Activated naive CD8-positive, alpha-beta T cell treated with anti-CD3 and anti-CD28 coated beads, Interleukin-2, amount 50 U/mL, for 24 hours (primary cell): ENCODE measurements at places on chromosomes 4 and X.

DNA sequence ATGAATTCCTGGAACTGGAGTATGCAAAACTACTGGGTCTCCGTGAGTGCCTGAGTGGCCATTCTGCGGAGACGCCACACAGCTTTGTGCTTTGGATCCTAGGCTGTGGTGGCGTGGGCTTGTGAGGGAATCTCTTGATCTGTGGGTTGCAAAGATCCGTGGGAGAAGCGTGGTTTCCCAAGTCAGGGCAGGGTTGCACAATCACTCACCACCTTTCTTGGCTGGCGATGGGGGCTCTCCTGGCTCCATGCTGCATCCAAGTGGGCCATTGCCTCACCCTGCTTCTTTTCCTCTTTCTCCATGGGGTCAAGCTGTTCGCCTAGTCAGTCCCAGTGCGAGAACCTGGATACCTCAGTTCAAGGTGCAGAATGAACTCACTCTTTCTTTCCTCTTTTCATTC, 62.5 kb downstream of the SLAIN2 start:
- DNase-seq, result peak; percentile 2

- DNase-seq, result no peak
These were observed 49.2 kb downstream of the PJA1 start for GRCh38 chrX:69116077-69116476.

- DNase-seq, result no peak
These were observed 35.7 kb downstream of the SHROOM4 start for GRCh38 chrX:50778272-50778671.

- no peak for DNase-seq
These were observed 18.5 kb downstream of the CC2D2A start for GRCh38 chr4:15488136-15488535.

DNA sequence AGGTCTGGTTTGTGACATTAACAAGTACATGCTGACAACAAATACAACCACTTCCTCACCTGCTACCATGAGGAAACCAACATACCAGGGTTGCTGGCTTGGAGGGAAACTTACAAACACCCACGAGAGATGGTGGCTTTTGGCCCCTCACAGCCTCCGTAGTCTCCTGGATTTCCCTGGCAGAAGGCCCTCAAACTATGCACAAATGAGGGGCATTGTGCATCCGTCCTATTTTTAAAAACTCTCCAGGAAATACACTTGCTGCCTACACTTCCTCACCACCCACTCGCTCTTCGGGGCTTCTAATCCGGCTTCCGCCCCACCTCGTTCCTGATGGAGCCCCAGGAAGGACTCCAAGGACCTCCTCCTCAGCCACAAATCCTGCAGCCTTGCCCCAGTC, 355.0 kb upstream of the GATB start:
- DNase-seq, result peak; percentile 47

DNA sequence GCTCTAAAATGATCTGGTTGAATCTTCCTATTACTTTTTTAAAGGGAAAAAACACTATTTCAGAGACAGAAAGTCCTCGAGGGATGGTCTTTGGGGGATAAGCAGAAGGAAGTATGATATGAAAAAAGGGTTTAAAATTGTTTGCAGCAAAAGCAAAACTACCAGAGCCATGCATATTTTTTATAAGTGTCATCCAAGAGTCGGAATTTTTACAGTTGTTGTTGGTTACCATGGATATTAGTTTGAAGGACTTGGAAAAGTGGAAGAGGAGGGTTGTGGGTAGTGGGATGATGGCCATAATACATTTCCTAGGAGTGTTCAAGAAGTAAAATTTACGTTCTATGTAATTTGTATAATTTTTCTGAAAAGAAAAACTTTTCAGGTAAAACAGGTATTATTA, 134.4 kb downstream of the PCDH7 start:
- no peak for DNase-seq

GRCh38 chr4:122212880-122213279, 60.7 kb downstream of the BLTP1 start:
- no peak for DNase-seq

- DNase-seq, result peak; percentile 47
These were observed 33.9 kb downstream of the CPLX1 start for GRCh38 chr4:791898-792625.

GRCh38 chr4:155008389-155008788, 200.0 kb upstream of the NPY2R start:
- no peak for DNase-seq

- DNase-seq, result no peak
These were observed 439 bp downstream of the SEC31A start for GRCh38 chr4:82890528-82890900.

DNA sequence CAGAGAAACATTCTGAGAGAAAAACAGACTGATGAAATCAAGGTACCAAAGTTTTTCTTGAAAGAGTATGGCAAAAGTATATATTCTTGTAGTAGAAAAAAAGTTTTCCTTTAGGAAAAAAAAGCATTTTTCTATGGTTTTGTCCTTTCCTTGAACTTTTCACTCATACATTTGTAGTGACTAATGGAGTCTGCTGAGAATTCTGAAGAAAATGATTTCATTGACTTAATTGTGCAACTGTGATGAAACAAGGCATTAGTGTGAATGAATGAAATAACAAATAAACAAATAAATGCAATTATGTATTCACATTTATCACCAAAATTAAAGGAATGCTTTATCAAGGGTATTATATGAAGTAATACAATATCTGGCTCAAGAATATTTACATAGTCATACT, 5.7 kb downstream of the CSN1S1 start:
- DNase-seq, result no peak

DNA sequence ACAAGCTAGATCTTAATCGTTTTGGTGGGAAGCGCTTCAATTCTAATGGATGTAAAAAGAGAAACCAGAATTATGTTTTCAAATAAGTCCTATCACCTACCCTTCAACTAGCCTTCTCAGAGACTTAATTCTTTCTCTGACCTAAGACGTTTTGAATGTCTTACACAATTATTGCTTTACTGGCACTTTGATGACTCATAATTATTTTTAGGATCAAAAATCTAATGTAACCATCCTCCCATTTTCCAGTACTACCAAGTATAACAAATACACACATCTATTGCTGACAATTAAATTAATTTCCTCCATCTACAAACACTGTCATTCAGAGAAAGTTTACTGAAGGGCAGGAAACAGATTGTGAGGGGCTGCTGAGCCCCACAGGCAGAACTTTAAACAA, 108.6 kb downstream of the PPP3CA start:
- no peak for DNase-seq

GRCh38 chr4:146032234-146032860, 93.7 kb upstream of the ZNF827 start:
- DNase-seq, result no peak

- DNase-seq, result no peak
These were observed 7.5 kb upstream of the CXCL6 start for GRCh38 chr4:73828956-73829355.

DNA sequence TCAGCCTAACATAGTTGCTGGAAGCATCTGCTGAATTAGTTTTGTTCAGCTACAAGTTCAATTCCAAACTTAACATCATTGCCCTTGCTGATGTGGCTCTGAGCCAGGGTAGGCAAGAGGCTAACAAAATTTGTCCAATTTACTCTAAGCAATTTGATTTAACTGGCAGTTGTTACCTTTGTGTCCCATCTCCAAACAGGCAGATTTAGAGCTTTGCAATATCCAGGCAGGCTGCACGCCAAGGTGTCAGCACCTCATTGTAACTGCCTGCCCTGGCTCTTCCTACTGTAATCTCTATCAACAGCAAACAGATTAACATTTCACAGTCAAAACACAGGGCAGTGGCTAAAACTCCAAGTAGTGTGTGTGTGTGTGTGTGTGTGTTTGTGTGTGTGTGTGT, 2070.6 kb downstream of the PCDH7 start:
- DNase-seq, result no peak

GRCh38 chr4:121655320-121656268, 41.2 kb downstream of the ANXA5 start:
- DNase-seq, result no peak

DNA sequence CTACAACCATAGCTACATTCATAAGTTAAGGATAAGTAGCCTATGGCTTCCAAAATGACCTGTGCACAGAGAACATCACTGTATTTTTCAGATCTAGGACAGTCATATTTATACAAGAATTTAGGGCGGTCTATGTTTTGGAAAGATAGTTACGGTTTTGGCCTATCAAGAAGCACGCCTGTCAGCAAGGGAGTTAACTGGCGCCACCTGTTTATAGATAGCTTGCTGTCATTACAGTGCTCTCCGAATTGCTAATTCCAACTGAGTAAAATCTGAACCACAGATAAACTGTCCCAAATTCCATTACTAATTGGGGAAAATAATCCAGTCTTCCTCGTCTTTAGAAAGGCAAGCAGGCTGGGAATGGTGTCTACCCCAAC, 646 bp downstream of the ABCB7 start:
- DNase-seq, result no peak

- DNase-seq, result no peak
These were observed 76.0 kb downstream of the ING2 start for GRCh38 chr4:183580849-183581248.

- peak; percentile 45 for DNase-seq
These were observed 52.5 kb downstream of the VGLL1 start for GRCh38 chrX:136584545-136584944.

DNA sequence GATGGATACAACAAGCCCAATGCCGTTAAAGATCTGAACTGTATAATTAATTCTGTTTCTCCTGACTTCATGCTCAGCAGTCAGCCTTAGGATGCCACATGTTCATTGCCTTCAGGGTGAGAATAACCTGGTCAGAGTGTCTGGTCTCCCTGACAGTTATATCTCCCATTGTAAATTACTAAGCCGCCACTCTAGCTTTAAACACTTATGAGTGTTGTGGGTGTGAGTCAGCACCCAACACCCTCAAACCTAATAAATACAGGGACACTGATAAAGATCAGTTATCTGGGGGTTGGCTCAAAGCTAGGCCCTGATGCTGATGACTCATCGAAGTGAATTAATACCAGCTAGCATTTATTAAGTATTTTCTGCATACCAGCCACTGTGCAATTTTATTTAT, 64.9 kb upstream of the DYNLT3 start:
- DNase-seq, result no peak

- no peak for DNase-seq
These were observed 301.7 kb downstream of the PCDH10 start for GRCh38 chr4:133450813-133451212.

GRCh38 chr4:119525771-119526712, 102.6 kb downstream of the PDE5A start:
- DNase-seq, result no peak

- no peak for DNase-seq
These were observed 118.2 kb downstream of the EPHA5 start for GRCh38 chr4:65552057-65552456.

DNA sequence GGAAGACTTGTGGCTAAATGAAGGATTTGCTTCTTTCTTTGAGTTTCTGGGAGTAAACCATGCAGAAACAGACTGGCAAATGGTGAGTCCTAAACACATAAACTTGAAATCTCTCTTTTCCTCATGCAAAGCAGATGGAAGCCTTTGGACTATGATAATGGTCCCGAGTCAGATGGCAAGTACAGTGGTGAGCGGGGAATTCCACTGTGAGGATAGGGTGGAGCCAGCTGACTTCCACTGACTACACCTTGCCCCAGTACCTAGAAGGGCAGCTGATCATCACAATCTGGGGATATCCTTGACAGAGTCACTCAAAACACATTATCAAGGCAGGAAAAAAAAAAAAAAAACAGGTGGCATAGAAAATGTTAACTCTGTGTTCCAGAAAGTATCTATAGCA, 34.3 kb downstream of the ENPEP start:
- DNase-seq, result no peak

- no peak for DNase-seq
These were observed 8.5 kb downstream of the FRAS1 start for GRCh38 chr4:78065508-78066192.

DNA sequence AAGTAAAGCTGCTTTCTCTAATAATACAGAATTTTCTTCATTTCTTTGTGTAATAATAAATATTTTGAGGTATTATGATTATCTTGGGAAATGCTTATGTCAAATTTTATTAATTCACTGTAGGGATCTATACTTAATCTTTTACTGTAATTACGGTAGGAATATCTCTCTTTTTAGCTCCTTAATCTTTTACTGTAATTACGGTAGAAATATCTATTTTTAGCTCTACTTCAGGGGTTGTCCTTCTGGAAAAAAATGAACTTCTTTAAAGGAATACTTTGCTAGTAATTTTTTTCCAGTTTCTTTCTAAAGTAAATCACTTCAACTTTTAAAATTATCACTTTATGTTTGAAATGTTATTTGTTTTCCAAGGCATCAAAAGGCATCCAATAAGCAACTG, 2229.4 kb upstream of the AGA start:
- no peak for DNase-seq

- DNase-seq, result no peak
These were observed 46.4 kb downstream of the ACOX3 start for GRCh38 chr4:8394061-8394519.

DNA sequence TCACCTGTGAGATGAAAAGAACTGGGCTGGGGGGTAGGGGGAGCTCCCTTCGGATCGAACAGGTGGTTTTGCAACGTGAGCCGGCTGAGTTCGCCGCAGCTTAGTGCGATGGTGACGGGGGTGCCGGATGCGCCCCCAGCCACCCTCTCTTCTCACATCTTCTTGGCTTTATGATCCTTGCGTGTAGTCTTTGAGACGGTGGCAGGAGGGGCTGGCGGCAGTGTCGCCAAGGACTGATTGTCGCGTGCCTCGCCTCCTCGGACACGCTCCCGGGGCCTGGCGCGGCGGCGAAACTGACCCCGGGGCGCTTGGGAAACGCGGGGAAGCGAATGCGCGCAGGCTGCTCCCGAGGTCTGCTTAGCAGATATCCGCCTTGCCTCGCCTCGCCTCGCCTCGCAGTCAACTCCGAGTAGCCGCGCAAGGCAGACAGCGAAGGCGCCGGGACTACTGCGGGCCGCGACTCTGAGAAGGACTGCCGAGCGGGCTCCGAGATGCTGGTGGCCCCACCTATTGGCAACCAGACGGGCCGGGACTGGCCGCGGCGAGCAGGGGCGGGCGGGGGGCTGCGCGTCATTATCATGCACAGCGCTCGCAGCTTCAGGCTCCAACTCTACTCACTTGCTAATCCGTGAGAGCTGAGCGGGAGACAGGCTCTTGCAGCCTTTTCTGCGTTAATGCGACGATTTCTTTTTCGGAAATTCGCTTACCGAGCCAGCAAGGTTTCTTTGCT, 1.5 kb downstream of the GRID2 start:
- DNase-seq, result peak; percentile 2

- no peak for DNase-seq
These were observed 413.8 kb downstream of the FAT4 start for GRCh38 chr4:125728568-125728967.
